HEK293T (cell line): ENCODE measurements at places on chromosomes 12 and 14.

- no peak for DNase-seq
These were observed 130.1 kb downstream of the SLC41A2 start for GRCh38 chr12:104828015-104828414.

GRCh38 chr12:71304306-71304705 is 135.3 kb upstream of the LGR5 start:
- DNase-seq, result no peak

- DNase-seq, result peak; percentile 37
These were observed 592 bp upstream of the KCNK10 start for GRCh38 chr14:88323523-88324199.

GRCh38 chr14:50871228-50871627 is 625 bp upstream of the ABHD12B start:
- DNase-seq, result no peak

- DNase-seq, result no peak
These were observed 128.1 kb downstream of the ASCL1 start for GRCh38 chr12:103085541-103085940.

GRCh38 chr14:76887191-76887590 is 61.0 kb downstream of the LRRC74A start:
- DNase-seq, result no peak

- DNase-seq, result no peak
These were observed 54.0 kb downstream of the PHLDA1 start for GRCh38 chr12:75977590-75977951.

DNA sequence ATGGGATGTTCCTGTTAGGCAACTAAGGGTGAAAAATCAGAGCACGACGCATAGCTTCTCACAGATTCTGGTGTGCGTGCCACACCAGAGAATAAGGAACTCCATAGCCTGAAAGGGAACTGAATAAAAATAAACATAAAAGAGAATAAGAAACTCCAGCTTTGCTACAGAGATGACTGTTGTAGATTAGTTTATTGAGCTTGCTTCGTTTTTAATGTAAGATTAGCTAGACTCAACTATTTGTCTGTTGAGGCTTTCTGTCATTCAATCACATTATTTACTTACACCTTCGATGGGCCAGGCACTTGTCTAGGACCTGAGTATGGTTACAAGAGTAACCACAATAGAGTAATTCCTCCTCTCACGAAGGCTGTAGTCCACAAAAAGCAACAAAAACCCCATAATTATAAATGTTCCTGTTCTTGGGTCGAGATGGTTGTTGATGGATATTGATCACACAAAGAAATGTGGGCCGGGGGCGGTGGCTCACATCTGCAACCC is 807 bp upstream of the ZCCHC8 start:
- no peak for DNase-seq

DNA sequence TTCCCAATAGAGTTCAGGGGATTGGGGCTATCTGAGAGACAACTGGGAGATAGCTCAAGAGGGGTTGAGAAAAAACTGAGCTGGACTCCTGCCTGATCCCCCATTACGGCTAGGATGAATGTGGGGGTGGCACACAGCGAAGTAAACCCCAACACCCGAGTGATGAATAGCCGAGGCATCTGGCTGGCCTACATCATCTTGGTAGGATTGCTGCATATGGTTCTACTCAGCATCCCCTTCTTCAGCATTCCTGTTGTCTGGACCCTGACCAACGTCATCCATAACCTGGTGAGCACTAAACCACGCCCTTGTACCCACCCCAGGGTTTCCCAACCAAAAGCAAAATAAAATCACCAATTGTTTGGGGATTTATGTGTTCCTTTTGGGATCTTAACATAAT is 1.0 kb downstream of the ORMDL2 start:
- DNase-seq, result no peak

GRCh38 chr12:27998170-27998569 is 25.6 kb upstream of the PTHLH start:
- DNase-seq, result no peak

DNA sequence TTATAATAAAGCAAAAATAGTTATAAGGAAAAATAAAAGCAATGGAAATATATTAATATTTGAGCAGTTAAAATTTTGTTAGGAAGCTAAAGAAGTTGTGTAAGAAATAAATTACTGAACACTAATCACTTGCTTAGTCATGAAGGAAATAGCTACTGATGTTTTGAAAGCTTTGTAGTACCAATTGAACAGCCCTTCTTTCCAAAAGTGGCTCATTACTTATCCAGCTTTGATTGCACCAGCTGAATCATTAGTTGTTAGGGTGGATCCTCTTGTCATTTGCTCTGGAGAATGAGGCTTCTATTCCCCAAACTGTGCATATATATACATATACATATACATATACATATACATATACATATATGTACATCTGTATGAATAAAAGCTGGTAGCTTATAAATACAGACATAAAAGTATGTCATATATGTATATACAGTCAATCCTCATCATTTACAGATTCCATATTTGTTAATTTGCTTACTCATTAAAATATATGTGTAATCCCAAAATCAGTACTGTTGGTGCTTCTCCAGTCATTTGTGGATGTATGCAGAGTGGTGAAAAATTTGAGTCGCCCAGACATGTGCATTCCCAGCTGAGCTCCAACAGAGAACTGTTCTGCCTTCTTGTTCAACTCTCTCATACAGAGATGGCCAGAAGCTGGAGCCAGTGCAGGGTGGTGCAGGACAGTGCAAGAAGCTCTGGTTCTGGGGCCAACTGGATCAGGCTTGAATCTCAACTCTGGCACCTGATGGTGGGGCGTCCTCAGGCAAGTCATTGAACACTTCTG is 214.1 kb downstream of the RPAP3 start:
- no peak for DNase-seq

DNA sequence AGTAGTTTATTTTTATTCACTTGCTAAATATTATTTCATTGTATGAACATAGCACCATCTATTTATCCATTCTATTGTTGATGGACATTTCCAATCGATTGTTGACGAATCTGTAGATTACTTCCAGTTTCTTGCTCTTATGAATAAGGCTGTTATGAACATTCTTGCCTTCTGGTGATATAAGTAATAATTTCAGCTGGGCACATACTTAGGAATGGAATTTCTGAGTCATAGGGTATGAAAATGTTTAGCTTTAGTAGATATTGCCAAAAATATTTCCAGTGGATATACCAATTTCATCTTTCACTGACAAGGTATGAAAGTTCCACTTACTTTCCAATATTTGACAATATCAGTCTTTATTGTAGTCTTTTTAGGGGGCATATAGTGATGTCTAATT is 468.5 kb downstream of the ETNK1 start:
- DNase-seq, result no peak

GRCh38 chr12:4296751-4297150 is 23.2 kb downstream of the CCND2 start:
- no peak for DNase-seq

GRCh38 chr14:32985866-32986265 is 47.2 kb downstream of the NPAS3 start:
- no peak for DNase-seq

- DNase-seq, result no peak
These were observed 90.1 kb downstream of the STXBP6 start for GRCh38 chr14:24959791-24960331.

- no peak for DNase-seq
These were observed 49.2 kb upstream of the PTHLH start for GRCh38 chr12:28021704-28022103.

DNA sequence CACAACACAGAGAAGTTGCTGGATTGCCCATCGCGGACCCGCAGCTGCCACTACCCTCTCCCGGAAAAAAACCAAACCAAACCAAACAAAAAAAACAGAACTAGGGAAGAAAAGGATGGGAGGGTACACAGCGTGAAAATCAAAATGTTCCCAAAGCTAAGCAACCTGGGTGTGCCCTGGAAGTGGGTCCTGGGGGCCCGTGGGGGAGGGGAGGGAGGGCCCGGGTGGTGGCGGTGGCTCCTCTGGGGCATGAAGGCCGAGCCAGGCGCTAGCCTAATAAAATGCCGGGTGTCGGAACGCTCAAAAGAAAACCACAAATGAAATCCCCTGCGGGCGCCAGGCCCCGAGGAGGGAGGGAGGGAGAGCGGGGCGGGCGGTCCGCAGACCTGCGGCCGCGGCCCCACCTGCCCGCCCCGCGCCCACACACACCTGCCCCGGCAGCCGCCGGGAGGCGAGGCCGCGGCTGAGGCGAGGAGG is 787 bp downstream of the HECTD4 start:
- peak; percentile 45 for DNase-seq

- peak; percentile 20 for DNase-seq
These were observed 1346.4 kb downstream of the TMEM121 start for GRCh38 chr14:106872611-106873446.

- no peak for DNase-seq
These were observed 23.2 kb upstream of the MLEC start for GRCh38 chr12:120663741-120664140.

GRCh38 chr12:20448781-20449180 is 80.4 kb downstream of the PDE3A start:
- no peak for DNase-seq

DNA sequence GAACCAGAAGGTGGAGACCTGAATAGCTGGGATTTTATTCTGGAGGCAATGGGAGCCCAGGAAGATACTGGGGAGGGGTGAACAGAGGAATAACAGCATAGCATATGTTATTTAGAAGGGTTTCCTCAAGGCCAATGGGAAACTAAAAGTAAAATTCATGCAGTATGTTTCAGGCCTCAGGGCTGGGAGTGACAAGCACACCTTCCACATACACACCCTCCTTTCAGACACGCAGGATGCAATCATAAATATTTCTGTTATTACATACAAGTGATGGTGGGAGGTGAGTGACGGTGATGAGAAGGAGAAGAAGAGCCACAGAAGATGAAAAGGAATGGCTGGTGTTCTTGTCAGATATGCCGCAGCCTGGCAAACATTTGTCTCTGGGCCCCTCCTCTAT is 106.1 kb upstream of the FLRT2 start:
- no peak for DNase-seq

DNA sequence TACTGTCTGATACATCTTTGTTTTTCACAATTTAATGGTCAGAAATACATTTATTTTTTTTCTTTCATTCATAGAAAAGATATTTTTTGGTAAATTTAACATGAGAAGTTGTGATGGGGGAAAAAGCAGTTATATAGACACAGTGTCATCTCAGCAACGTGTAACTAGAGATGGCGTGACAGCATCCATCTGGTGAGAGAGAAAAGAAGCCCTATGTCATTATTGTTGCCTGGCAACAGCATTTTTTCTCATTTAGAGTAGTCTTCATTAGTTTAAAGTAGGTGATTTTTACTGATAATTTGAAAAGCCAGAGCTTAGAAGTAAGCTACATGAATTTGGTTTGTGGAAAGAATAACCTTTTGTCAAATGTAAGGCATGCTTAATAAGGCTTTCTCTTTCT is 128.6 kb downstream of the ACSS3 start:
- DNase-seq, result no peak

DNA sequence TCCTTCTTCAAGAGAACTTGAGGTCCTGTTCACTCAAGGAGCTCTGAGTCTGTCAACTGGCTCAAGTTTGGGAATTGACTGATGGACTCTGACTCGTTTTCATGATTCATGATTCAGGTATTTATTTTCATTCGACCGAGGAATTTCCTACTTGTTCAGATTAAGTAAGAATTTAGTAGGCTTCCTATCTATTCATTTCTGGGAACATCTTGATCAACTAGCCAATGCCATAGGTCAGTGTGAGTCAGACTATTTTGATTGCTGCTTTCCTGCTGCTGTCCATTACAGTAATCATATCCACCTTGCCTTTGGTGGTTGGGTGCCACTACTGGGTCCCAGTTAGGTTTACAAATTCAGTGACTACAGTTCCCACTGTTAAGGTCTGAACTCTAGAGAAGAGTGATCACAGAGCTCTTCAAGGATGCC is 6.1 kb downstream of the FAM186A start:
- DNase-seq, result no peak

- DNase-seq, result no peak
These were observed 1.7 kb downstream of the POLE start for GRCh38 chr12:132685400-132685799.

GRCh38 chr14:38481952-38482678 is 226.2 kb upstream of the CLEC14A start:
- DNase-seq, result no peak

GRCh38 chr12:88182416-88182815 is 40.3 kb downstream of the TMTC3 start:
- no peak for DNase-seq

GRCh38 chr14:76490735-76491134 is 114.8 kb downstream of the ESRRB start:
- DNase-seq, result no peak

DNA sequence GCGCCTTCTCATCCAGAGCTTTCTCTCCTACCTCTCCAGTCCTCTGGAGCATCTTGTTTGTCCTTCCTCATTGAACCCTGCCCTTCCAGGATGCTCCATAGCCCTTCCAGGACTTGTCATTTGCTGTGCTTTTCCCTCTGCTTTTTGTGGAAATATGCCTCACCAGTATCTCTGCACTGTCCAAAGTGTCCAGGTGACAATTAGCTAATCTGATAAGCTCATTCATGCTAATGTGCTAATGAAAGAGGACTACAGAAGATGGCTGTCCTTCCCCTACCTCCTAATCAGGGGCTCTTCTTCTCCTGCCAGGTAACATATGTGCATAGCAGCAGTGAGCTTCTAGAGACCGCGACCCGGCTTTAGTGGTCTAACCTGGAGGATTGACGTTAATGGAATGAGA is 58.4 kb upstream of the OTX2 start:
- no peak for DNase-seq

GRCh38 chr14:94097091-94097490 is 13.4 kb upstream of the IFI27 start:
- DNase-seq, result no peak

- no peak for DNase-seq
These were observed 4.7 kb downstream of the VRK1 start for GRCh38 chr14:96801931-96802330.

GRCh38 chr12:130427381-130427887 is 89.7 kb downstream of the PIWIL1 start:
- DNase-seq, result no peak

- DNase-seq, result no peak
These were observed 43.9 kb downstream of the SSPN start for GRCh38 chr12:26239122-26239851.

DNA sequence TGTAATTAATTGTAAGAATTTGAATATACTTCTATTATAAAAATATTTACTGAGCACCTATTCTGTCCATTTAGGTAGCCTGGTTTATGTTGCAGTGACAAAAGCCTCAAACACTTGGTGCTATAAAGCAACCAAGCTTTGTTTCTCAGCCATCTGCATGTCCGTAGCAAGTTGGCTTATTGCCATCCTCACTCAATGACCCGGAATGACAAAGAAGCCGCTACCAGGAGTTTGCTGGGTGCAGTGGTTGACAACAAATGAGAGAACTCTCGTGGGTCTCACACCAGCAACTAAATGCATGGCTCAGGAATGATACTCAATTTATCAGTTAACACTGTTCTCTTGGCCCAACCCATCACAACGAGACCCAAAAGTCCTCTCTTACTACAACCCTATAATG is 553.1 kb downstream of the DIO2 start:
- DNase-seq, result no peak

- DNase-seq, result no peak
These were observed 8.4 kb upstream of the TMTC1 start for GRCh38 chr12:29792132-29792531.

DNA sequence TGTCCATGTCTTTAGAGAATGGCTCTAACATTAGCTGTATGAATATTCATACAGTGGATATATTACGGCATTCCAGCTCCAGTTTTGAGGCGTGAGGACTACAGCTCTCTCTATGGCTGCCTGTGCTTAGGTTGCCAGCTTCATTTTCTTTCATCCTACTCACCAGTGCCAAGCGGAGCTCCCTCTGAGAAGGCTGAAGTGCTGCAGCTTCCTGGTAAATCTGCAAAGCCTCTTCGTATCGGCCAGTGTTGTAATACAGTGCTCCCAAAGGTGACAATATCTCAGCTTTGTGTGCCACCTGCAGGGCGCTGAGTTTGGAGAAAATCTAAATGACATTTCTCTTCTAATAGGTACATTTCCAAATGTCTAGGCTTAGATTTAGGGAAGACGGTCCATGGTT is 19.8 kb upstream of the OVCH1 start:
- DNase-seq, result no peak
